ENCODE measurements at places on chromosomes 2 and 18.

DNA sequence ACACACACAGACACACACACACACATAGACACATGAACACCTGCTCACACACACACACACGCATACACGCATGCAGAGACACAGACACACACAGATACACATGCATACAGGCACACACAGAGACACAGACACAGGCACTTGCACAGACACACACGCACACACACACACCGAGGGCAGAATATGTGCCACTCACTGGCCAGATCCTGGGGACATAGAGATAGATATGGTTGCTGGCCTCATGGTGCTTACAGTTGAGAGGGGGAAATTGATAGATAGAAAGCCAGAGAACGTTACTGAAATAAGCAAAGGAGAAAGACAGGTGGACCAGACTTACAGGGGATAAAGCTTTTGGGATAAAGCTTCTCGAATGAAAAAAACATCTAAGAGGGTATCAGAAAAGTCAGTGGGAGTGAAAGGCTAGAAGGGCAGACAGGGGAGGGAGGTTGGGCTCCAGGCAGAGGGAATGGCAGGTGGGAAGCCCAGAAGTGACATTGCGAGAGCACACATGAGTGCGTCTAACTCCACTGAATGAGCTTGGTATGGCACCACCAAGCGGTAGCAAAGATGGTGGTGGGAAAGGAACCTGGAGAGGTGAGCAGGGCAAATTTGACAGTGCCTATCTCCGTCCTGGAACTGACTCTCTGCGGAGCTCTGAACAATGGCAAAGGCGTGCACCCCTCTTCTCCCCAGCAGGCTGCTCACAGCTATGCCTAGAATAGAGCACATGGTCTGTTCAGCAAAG is 390.1 kb upstream of the TRIB2 start:
- no peak for DNase-seq

- DNase-seq, result peak; percentile 34
Measured at GRCh38 chr2:1140389-1141003, 189.8 kb downstream of the SNTG2 start.

DNA sequence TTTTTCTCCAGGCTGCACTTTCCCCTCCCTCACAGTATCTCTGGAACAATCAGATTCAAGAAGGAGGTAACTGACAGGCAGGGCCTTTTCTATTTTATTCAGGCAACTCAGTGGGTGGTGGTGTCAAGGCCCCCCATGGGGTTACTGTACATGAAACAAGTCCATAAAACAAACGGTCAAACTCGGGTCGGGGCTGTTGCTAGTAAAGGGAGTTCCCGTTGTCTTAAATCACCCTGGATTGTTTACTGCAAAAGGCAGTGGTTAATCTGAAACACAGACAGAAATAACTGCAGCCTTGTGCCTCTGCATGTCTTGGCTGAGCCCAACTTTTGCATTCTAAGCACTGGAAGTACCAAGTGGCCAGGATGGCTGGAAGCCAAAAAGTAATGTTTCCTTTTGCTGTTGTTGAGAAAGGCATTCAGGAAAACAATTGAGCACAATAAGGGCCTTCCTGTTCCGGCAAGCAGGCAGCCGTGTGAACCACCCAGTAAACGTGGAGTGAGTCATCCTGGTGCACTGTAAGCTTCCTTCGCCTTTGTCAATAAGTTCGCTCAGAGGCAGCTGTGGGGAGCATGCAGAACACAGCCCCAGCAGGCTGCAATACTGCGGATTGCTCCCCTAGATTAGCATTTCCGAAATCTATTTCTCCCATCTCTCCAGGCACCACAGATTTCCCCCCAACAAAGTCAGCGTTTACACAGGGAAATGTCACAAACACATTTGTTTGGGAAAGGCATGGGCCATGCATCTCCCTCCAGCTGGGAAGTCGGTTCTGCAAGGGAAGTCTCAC is 149.6 kb downstream of the IRS1 start:
- peak; percentile 67 for DNase-seq

GRCh38 chr18:65721619-65722018 is 29.2 kb upstream of the CDH7 start:
- peak; percentile 3 for DNase-seq

- peak; percentile 32 for DNase-seq
Measured at GRCh38 chr2:119224391-119225104, 914 bp downstream of the STEAP3 start.
